H9 (cell line): ENCODE measurements at places on chromosomes 16 and 17. TPM values are rescaled to one million over a fixed set of nuclear protein-coding genes. Genes with fewer than 3 reads are reported as not detected.

The NRN1L gene
- 2.0 and 2.7 TPM in 2 replicates for total RNA-seq

DNA sequence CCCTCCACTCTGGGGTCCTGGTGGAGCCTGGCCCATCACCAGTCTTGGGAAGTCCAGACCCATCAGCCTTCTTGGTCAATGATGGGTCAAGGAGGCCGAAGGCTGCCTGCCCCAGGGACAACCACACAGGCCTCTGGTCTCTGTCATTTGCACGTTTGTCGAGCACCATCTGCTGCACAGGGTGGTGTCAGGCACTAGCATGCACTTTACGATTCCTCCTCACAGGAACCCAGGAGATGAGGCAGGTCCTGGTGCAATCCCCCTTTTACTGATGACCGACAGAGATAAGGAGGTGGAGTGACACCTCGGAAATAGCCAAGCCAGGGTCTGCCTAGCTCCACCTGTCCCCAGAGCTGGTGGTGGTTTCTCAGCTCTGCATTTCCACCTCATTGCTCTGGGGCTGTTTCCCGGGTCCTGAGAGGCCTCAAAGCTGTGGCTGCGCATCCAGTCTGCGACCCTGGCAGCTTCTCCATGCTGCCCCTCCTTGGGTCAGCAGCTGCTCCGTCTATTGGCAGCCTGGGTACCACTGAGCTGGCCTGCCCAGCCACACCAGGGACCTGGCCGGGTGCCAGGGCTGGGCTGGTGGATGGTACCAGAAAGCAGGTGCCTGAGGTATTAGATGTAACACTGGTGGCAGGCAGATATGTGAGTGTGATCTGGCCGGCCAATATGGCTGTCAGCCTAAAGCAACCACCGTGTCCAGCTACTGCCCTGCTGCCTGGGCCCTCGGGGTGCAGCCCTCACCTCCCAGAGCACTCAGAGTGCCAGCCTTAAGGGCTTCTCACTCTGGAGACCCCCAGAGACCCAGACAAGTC lies 10.0 kb downstream of the MMP15 start:
- peaks cover 6% of the 10 kb centered on the region for H3K36me3 ChIP-seq
- no peaks in the 10 kb centered on the region for H3K27me3 ChIP-seq
- no peaks in the 10 kb centered on the region for H3K4me1 ChIP-seq

- DNase-seq = no peak
- H3K27me3 ChIP-seq = no peaks in the 10 kb centered on the region
- no peaks in the 10 kb centered on the region for H3K36me3 ChIP-seq
- H3K27ac ChIP-seq = no peak overlapping the region
- no peak overlapping the region for H3K4me3 ChIP-seq
- H3K4me1 ChIP-seq = peaks cover 5% of the 10 kb centered on the region; the same call in 1 of the 2 replicates
Observed at GRCh38 chr17:58970609-58971450, 135.8 kb downstream of the TRIM37 start.

DNA sequence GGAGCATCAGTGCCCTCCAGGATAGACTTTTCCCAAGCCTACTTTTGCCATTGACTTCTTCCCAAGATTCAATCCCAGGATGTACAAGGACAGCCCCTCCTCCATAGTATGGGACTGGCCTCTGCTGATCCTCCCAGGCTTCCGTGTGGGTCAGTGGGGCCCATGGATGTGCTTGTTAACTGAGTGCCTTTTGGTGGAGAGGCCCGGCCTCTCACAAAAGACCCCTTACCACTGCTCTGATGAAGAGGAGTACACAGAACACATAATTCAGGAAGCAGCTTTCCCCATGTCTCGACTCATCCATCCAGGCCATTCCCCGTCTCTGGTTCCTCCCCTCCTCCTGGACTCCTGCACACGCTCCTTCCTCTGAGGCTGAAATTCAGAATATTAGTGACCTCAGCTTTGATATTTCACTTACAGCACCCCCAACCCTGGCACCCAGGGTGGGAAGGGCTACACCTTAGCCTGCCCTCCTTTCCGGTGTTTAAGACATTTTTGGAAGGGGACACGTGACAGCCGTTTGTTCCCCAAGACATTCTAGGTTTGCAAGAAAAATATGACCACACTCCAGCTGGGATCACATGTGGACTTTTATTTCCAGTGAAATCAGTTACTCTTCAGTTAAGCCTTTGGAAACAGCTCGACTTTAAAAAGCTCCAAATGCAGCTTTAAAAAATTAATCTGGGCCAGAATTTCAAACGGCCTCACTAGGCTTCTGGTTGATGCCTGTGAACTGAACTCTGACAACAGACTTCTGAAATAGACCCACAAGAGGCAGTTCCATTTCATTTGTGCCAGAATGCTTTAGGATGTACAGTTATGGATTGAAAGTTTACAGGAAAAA lies 9.7 kb upstream of the CYLD start:
- H3K27me3 ChIP-seq = no peaks in the 10 kb centered on the region
- DNase-seq = no peak

DNA sequence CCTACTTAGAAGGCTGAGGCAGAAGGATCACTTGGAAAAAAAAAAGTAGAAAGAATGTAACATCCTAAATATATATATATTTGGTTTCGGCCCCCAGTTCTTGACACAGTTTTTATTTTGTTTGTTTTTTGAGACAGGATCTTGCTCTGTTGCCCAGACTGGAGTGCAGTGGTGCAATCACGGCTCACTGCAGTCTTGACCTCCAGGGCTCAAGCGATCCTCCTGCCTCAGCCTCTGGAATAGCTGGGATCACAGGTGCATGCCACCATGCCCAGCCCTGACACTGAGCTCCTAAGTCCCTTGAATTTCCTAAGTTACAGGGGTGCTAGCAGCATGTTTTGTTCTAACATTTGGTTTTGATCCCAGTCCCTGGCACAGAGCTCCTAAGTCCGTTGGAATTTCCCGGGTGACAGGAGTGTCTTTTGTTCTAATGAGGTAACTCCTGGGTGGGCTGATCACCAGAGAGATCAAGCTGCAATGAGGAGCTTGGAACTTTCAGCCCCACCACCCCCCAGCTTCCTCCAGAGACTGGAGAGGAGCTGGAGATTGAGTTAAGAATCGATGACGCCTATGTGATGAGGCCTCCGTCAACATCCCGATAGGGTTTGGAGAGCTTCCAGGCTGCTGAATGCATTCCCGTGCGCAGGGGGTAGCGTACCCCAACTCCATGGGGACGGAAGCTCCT lies 20.0 kb downstream of the MXRA7 start:
- no peak overlapping the region for H3K4me3 ChIP-seq
- no peaks in the 10 kb centered on the region for H3K36me3 ChIP-seq
- DNase-seq = no peak
- H3K4me1 ChIP-seq = peaks cover 3% of the 10 kb centered on the region; the same call in 1 of the 2 replicates
- no peak overlapping the region for H3K27ac ChIP-seq

DNA sequence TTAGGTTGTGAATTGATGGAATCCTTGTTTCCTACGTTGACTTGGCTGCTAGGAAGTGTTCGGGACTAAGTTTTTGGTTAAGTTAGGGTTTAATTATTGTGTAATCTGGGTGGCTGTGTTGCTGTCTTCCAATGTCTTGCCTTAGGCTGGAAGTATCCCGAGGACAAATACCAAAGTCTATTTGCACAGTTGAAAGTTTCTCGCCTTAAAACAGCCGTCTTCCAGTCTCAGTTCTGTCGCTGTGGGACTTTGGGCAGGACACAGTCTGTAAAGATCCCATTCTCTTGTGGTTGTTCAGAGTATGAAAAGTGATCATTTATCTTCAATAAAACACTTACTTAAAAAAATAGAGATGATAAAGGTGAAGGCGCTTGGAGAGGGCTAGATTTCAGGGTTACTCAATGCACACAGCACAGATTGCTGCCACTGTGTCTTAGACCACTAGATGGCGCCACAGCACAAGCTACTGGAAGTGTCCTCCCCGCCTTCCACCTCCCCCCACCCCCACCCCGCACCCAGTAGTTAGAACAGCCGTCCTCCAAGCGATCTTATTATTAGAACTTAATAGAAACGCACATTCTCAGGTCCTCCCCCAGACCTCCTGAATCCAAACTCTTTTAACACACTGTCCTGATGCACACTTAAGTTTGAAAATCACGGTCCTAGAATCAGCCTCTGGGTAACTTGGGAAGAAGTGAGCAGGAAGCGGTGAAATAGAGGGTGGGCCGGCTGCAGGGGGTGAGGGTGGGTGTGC lies 45.8 kb downstream of the AKAP1 start:
- peak overlapping the region; percentile 40; the same call in 1 of the 3 replicates for H3K4me3 ChIP-seq
- H3K36me3 ChIP-seq = no peaks in the 10 kb centered on the region
- DNase-seq = peak; percentile 83
- H3K27me3 ChIP-seq = no peaks in the 10 kb centered on the region
- no peak overlapping the region for H3K27ac ChIP-seq

The PMFBP1 gene
- total RNA-seq = 1.6 and 2.7 TPM in 2 replicates

- no peak overlapping the region; the same call in 2 of the 3 replicates for H3K4me3 ChIP-seq
- H3K36me3 ChIP-seq = no peaks in the 10 kb centered on the region
- no peak overlapping the region for H3K27ac ChIP-seq
- H3K27me3 ChIP-seq = no peaks in the 10 kb centered on the region
- no peak for DNase-seq
Observed at GRCh38 chr16:88746506-88746905, 38.5 kb downstream of the PIEZO1 start.

GRCh38 chr17:68565661-68566441 lies 35.3 kb downstream of the FAM20A start:
- H3K27ac ChIP-seq = no peak overlapping the region
- no peaks in the 10 kb centered on the region for H3K4me1 ChIP-seq
- DNase-seq = no peak
- no peaks in the 10 kb centered on the region for H3K27me3 ChIP-seq

DNA sequence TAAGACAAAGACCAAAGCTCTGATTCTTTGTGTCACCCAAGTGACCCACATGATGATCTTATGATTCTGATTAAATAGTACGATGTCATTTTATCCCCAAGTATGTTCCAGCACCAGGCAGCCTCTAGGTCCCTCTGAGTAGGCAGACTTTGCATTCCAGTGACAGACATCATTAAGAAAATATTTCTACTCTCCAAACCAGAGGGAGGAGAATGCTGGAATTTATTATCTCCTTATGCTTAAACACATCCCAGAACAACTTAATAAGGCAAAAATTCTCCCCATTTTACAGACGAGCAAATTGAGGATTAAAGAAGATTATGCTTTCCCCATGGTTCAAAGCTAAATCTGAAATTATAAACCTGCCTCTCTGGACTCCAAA lies 192.8 kb upstream of the CDH11 start:
- H3K27me3 ChIP-seq = no peaks in the 10 kb centered on the region
- no peak for DNase-seq
- H3K4me1 ChIP-seq = peaks cover 6% of the 10 kb centered on the region; the same call in 1 of the 2 replicates
- H3K4me3 ChIP-seq = no peak overlapping the region
- no peak overlapping the region for H3K27ac ChIP-seq

- H3K4me1 ChIP-seq = no peaks in the 10 kb centered on the region
- H3K27ac ChIP-seq = no peak overlapping the region
- no peak overlapping the region for H3K4me3 ChIP-seq
- no peaks in the 10 kb centered on the region for H3K27me3 ChIP-seq
Observed at GRCh38 chr16:2779978-2780898, 3.2 kb upstream of the ELOB start.

GRCh38 chr16:62213763-62214162 lies 177.5 kb upstream of the CDH8 start:
- H3K27me3 ChIP-seq = no peaks in the 10 kb centered on the region
- H3K36me3 ChIP-seq = no peaks in the 10 kb centered on the region
- no peaks in the 10 kb centered on the region for H3K4me1 ChIP-seq
- H3K27ac ChIP-seq = no peak overlapping the region
- H3K4me3 ChIP-seq = no peak overlapping the region
- DNase-seq = peak; percentile 81

- no peak overlapping the region for H3K4me3 ChIP-seq
- H3K27ac ChIP-seq = no peak overlapping the region
- H3K36me3 ChIP-seq = no peaks in the 10 kb centered on the region
- DNase-seq = no peak
Observed at GRCh38 chr16:64627781-64628180, 494.1 kb downstream of the CDH11 start.

The PLEKHH3 gene
- total RNA-seq = 21.4 and 22.3 TPM in 2 replicates

The ANKFN1 gene
- total RNA-seq = not detected in 2 replicates

DNA sequence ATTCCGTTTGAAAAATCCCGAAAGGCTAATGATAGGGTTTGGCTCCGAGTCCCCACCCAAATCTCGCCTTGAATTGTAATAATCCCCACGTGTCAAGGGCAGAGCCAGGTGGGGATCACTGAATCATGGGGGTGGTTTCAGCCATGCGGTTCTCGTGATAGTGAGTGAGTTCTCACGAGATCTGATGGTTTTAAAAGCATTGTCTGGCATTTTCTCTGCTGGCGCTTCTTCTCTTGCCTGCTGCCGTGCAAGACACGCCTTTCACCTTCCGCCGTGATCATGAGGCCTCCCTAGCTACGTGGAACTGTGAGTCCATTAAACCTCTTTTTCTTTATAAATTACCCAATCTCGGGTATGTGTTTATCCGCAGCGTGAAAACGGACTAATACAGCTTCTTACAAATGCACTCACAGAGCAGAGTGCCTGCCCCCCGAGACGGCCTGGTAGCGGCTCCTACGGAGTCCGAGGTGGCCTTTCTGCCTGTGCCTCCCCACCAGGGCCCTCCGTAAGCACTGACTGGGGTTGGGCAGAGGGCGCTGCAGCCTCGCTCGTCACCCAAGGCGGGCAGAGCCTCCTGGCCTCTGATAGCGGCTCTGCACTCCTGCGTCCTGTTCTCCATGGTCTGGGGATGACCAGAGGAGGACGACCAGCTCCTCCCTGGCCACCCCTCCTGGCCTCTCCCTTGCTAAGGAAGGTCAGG lies 131.7 kb downstream of the FOXL1 start:
- H3K27me3 ChIP-seq = no peaks in the 10 kb centered on the region
- no peak overlapping the region for H3K27ac ChIP-seq
- H3K4me1 ChIP-seq = no peaks in the 10 kb centered on the region
- no peaks in the 10 kb centered on the region for H3K36me3 ChIP-seq

DNA sequence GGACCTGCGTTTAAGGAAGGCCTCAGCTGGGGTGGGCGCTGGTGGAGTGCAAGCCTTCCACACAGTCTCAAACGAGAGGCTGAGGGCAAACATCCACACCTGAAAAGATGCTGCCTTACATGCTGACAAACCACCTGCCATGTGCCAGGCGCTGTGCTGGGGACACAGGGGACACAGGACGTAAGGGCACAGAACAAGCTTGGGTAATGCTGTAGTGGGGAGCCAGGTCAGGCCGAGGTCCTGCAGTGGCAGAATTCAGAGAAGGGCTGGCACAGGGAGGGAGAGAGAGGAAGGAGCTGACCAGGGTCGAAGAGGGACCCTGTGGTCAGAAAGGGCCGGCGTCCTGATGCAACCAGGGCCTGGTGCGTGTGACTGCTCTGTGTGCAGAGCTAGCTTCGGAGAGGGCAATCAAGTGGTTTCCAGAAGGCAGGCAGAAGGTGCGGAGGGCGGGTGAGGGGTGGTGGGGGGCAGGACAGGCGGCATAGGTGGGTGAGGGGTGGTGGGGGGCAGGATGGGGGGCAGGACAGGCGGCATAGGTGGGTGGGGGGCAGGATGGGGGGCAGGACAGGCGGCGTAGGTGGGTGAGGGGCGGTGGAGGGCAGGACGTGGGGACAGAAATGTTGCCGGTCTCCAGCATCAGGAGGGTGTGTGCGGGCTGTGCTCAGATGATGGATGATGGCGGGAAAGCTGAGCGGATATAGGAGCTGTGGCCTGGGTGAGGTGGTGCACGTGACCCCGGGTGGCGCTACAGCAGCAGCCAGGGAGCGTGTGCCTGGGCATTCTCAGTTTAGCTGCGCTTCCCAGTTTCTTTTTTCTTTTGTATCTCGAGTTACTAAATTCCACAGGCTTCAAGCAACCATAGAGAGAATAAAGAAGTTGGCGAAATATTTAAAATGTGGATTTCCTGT lies 18.8 kb downstream of the TELO2 start:
- no peaks in the 10 kb centered on the region for H3K4me1 ChIP-seq
- no peak overlapping the region for H3K27ac ChIP-seq
- DNase-seq = no peak
- H3K36me3 ChIP-seq = peaks cover 35% of the 10 kb centered on the region
- no peak overlapping the region for H3K4me3 ChIP-seq
